ENCODE measurements at places on chromosomes 6 and 20. TPM values are rescaled to one million over a fixed set of nuclear protein-coding genes. Genes with fewer than 3 reads are reported as not detected.

CRISP2 gene
- 0.05 TPM for total RNA-seq

DNA sequence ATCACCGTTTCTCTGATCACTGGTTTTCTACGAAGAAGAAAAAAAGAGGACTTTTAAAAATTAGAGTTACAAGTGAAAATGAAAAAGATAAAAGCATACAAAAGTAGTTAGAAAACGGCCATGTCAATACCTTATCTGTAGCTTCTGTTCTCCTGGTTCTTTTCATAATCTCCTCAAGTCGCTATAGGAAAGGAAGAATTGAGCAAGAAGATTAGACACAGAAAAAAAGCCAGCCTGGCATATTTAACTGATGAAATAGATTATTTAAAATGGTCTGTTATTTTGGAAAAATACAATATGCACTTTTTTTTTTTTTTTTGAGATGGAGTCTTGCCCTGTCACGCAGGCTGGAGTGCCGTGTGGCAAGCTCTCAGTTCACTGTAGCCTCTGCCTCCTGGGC lies 70.2 kb upstream of the BCLAF1 start:
- H3K27me3 ChIP-seq: no peaks in the 10 kb centered on the region
- H3K36me3 ChIP-seq: no peaks in the 10 kb centered on the region
- no peak overlapping the region for H3K4me3 ChIP-seq
- DNase-seq: no peak

- no peak overlapping the region for H3K27ac ChIP-seq
- H3K4me1 ChIP-seq: no peaks in the 10 kb centered on the region
- no peaks in the 10 kb centered on the region for H3K27me3 ChIP-seq
- no peak for DNase-seq
These were observed 33.0 kb downstream of the PYGB start for GRCh38 chr20:25280574-25281535.

- no peaks in the 10 kb centered on the region for H3K36me3 ChIP-seq
- H3K4me1 ChIP-seq: no peaks in the 10 kb centered on the region
- H3K4me3 ChIP-seq: no peak overlapping the region
- H3K27me3 ChIP-seq: no peaks in the 10 kb centered on the region
These were observed 7.6 kb upstream of the SLC17A4 start for GRCh38 chr6:25746968-25747367.

HINT3 gene
- total RNA-seq: 11.1 TPM

HLA-DRB1 gene
- 501 TPM for total RNA-seq
